ENCODE measurements at places on chromosomes 7 and 10.

DNA sequence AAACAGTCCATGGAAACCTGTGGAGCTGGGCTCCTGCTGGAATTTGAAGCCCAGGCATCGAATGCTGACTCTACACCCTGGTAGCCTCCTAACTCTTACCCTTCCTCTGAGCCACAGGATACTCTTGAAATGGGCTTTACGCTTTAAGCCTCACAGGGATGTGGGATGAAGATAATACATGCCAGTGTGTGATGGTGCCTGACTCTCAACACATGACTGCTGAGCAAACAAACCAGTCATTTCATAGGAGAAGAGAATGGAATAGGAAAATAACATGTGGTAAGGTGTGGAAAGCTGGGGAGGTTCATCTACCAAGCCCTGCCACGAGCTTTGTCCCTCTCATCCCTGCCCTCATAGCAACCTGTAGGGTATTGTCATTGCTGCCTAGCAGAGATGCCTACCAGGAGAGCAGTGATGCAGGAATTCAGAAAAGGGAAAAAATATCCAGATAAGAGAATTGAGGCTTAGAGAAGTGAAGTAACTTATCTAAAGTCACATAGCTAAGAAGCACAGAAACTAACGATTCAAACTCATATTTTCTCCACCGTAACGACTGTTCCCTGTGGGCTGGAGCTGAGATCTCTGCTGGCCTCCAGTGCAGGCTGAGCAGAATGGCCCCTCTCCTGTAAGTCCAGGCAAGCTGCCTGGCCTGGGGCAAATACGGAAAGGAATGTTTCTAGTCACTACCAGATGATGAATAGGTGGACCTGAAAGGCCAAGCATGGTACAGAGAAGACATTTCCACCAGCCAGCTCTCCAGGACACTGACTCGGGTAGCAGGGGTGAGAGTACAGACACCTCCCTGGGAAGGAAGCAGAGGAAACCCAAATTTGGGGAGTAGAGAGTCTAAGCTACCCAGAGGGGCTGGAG lies 90.2 kb upstream of the DUSP5 start:
- no peak for DNase-seq

GRCh38 chr7:94301024-94301586 lies 93.6 kb upstream of the COL1A2 start:
- no peak for DNase-seq

- DNase-seq: no peak
These were observed 14.5 kb downstream of the CARD11 start for GRCh38 chr7:3029138-3029537.

DNA sequence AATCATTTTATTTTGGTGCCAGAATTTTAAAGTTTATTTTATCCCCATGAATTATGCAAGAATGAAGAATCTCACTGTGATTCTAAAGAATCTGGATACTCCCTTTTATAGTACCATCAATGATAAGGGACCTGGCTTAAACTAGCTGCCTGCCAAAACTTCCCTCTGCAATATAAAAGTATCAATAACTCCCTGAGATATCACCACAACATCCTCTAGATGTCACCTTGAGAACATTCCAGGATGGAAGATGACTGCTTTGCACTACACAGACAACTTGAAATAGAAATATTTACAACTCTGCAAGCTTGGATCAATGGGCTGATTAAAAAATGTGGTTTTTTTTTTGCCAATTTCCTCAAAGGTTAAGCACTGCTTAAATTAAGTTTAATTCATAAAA lies 142.1 kb downstream of the SLC25A13 start:
- DNase-seq: no peak

DNA sequence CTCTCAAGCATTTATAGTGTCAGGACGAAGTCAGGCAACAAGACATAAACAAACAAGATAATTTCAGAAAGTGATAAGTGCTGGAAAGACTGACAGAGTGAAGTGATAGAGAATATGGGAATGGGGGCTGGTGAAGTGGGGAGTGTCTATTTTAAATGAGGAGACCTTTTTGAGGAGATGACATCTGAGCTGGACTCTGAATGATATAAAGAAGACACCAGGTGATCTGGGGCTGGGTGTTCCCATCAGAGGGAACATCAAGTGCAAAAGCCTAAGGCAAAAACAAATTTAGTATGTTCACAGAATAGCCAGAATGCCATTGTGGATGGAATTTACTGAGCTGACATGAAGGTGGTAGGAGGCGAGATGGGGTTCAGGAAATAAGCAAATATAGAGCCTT lies 83.4 kb downstream of the PPP1R3A start:
- no peak for DNase-seq

- DNase-seq: no peak
These were observed 27.8 kb upstream of the NUB1 start for GRCh38 chr7:151313857-151314256.

GRCh38 chr10:49153971-49154370 lies 20.1 kb upstream of the FAM170B start:
- no peak for DNase-seq

DNA sequence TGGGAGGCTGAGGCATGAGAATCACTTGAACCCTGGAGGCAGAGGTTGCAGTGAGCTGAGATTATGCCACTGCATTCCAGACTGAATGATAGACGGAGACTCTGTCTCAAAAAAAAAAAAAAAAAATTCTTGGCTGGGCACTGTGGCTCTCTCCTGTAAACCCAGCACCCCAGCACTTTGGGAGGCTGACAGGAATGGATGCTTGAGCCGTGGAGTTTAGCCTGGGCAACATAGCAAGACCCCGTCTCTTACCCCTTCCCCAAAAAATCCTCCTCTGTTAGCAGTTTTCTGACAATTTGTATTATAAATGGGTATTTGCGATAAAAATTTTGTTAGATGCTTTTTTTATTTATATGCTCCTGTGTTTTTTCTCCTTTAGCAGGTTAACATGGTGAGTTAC lies 11.0 kb downstream of the SAMD8 start:
- no peak for DNase-seq

GRCh38 chr7:50212666-50213621 lies 91.6 kb upstream of the IKZF1 start:
- peak; percentile 84 for DNase-seq

DNA sequence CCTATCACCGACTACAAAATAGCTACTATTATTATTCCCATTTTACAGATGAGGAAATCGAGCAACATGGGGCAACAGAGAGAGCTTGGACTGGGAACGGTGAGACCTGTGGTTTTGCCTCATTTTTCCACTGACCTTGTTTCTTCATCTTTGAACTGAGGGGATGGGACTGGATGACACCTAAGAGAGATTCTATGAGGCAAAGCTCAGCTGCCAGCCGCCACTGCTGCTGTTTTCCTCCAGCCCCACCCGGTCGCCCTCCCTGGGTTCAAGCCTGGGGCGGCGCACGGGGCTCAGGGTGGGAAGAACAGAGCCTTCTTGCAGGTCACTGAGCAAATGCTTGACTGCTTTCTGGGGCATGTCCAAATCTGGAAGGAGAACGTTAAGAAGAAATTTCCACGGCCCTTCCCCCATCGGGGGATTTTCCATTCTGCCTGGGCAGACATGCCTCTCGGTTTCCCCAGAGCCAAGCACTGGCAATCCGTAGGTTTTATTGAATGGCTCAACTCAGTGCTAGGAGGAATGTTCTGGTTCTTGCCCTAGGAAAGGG lies 12.3 kb downstream of the DDIT4 start:
- no peak for DNase-seq

GRCh38 chr10:120827251-120827875 lies 23.8 kb upstream of the WDR11 start:
- DNase-seq: no peak

GRCh38 chr10:20466731-20467130 lies 430.4 kb downstream of the NEBL start:
- no peak for DNase-seq

DNA sequence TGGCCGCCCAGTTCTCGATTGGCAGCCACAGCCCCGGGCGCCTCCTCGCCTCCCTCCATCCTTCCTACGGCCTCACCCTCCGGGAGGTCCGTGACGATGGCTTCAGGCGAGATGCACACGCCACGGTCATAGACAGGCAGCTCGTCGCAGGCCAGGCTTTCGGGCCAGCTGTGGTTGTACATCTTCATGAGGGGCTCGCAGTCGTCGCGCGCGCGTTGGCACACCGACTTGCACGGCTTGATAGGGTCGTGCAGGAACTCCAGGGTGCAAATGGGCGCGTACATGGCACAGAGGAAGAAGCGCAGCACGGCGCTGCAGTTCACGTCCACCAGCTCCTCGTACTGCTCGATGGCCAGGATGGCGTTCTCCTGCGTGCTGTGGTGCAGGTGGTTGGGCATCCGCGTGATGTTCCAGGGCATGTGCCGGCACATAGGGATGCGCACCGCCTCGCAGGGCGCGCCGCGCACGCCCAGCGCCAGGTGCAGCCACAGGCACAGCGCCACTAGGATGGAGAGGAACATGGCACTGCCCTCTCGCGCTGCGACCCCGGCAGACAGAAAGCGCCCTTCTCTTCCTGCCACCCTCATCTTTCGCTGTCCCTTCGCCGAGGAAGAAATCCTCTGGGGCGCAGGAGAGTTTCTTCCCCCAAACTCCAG lies 472 bp downstream of the SFRP4 start:
- DNase-seq: no peak

GRCh38 chr7:57415326-57415725 lies 34.7 kb upstream of the ZNF716 start:
- no peak for DNase-seq

DNA sequence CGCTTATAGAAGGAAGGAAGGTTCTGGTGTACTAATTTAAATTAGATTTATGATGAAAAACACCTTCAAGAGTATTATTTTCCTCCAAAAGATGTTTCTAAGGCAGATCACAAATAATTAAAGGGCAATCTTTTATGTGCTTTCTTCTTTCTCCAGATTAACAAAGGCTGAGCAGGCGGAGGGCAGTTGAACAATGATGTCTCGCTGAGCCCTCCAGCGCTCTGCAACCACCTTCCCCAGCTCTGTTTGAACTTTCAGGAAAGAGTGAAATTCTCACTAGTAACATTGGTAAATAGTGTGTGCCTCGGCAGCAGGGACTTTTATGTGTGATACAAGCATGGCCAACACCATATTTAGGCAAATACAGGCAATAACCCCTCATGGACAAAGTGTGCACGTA lies 379.1 kb upstream of the MKI67 start:
- DNase-seq: no peak

DNA sequence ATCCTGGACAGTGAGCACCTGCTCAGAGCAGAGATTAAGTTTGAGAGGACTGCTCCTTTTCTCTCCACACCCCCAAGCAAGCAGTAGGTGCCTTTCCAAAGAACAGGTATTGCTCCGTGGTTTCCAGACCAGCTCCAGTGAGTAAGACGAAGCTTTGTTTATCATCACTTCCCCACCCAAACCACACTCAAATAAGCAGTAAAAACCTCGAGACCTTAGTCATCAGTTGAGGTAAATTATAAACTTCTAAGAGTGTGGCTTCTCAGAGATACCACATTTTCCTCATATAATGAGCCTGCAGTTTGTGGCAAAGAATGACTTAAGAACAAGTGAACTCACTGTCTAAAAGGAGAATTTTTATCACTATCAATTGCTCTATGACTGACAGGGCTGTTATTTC lies 50.0 kb upstream of the GRB10 start:
- no peak for DNase-seq

DNA sequence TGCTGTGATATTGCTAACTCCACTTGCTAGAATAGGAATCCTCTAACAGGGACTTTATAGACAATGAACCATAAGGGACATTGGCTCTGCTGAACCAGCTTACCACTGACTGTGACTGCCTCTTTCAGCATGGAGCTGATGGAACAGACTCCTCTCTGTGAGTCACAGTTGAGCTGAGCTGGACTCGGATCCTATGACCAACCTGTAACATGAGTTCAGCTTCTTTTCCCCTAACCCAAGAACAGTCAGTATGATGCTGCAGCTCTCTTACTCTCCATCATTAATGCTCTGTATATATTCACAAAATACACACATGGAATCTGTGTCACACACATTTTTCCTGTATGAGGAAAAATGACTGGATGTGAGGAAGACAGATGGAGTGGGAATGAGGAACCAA lies 177.9 kb upstream of the BET1 start:
- no peak for DNase-seq

DNA sequence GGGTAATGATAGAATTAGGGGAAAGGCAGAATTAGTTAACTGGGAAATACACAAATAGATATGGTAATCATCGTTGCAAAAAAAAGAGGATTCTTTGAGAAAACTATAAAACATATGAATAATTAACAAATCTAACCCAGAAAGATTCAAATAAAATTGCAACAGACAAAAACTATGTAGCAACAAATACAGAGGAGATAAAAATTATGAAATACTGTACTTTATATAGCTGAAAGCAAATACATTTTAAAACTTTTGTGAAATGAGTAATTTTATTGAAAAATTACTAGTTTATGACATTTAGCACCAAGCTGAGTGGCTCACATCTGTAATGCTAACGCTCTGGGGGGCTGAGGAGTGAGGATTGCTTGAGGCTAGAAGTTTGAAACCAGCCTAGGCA lies 356.7 kb downstream of the CALN1 start:
- no peak for DNase-seq

- DNase-seq: no peak
These were observed 178.5 kb downstream of the MACC1 start for GRCh38 chr7:20038676-20039075.

GRCh38 chr10:124535731-124536495 lies 74.3 kb downstream of the LHPP start:
- DNase-seq: no peak

- DNase-seq: no peak
These were observed 38.9 kb upstream of the SLF2 start for GRCh38 chr10:100873827-100874326.

DNA sequence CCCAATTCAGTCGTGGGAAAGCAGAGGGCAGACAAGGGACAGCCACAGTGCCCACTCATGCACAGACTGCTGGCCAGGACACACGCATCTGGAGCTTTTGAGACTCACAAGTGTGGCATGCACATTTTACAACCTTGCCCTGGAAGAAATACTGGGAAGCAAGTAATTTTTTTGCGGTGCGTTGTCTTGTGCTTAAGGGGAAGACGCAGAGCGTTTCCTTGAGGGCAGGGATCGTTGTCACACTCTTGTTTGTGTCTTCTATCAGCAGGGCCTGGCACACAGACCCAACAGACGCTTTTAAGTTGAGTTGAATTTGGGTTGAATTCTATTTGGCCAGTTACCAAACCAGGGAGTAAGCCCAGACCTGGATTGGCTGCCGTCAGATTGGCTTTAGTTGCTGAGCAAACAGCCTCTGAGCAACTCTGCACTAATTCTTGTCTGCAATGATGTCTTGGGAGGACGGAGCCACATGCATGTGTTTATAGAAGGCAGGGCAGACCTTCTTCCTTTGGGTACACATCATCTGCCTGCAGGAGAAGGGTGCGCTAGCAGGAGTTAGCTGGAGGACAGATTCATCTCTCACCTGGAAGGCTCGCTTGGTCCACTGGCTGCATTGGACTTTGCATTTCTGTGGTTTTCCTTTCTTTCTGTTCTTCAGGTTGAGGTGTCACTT lies 38.4 kb downstream of the IL2RA start:
- DNase-seq: no peak

DNA sequence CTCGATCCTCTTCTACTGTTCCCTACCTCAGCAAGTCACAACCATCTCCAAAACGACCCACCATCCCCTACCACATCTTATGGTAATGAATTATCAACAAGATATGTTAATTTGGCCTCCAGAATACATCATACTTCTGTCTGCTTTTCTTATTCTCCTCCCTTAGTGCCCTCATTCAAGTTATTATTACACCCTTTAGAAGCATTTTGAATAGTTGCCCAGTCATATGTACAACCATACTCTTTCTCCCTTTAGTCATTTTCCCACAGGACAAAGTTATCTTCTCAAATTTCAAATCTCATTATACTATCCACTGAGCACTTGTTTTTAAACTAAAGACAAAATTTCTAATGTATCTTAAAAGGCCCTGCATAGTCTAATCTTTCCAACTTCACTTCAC lies 71.0 kb downstream of the GNAT3 start:
- DNase-seq: no peak
